ENCODE measurements at places on chromosomes 1 and 21. TPM values are rescaled to one million over a fixed set of nuclear protein-coding genes. Genes with fewer than 3 reads are reported as not detected.

CRP gene
- 1.3 TPM for polyA plus RNA-seq

LENEP gene
- polyA plus RNA-seq = 0.16 TPM

CRNN gene
- 0.43 TPM for polyA plus RNA-seq

LAX1 gene
- 5.1 TPM for polyA plus RNA-seq

GPR37L1 gene
- 0.09 TPM for polyA plus RNA-seq

GBP7 gene
- polyA plus RNA-seq = 0.16 TPM

PCP4L1 gene
- polyA plus RNA-seq = 8.9 TPM

KCNC4 gene
- polyA plus RNA-seq = 4.0 TPM

SPRR2G gene
- 14.7 TPM for polyA plus RNA-seq

ARHGEF16 gene
- polyA plus RNA-seq = 2.3 TPM

USH2A gene
- polyA plus RNA-seq = 0.14 TPM

CYP4B1 gene
- 26.5 TPM for polyA plus RNA-seq

GUCA2B gene
- 0.84 TPM for polyA plus RNA-seq

UQCRHL gene
- 4.0 TPM for polyA plus RNA-seq

SPOCD1 gene
- 0.41 TPM for polyA plus RNA-seq

GCSAML gene
- 0.48 TPM for polyA plus RNA-seq

MARK1 gene
- polyA plus RNA-seq = 4.9 TPM

PGBD5 gene
- 4.4 TPM for polyA plus RNA-seq

NBPF10 gene
- polyA plus RNA-seq = 0.59 TPM

C1QC gene
- 129 TPM for polyA plus RNA-seq

OR2T11 gene
- polyA plus RNA-seq = not detected

CDC7 gene
- 8.1 TPM for polyA plus RNA-seq

PTPN7 gene
- 75.2 TPM for polyA plus RNA-seq

COL8A2 gene
- polyA plus RNA-seq = 6.7 TPM

DMBX1 gene
- 0.21 TPM for polyA plus RNA-seq

VANGL1 gene
- 2.9 TPM for polyA plus RNA-seq

BROX gene
- polyA plus RNA-seq = 35.8 TPM

CELA3A gene
- 5.2 TPM for polyA plus RNA-seq

ARHGAP30 gene
- 40.8 TPM for polyA plus RNA-seq

Data from thymus (tissue), 14 donors.